Breast epithelium (tissue), 4 donors: ENCODE measurements at places on chromosomes 1 and 21. TPM values are rescaled to one million over a fixed set of nuclear protein-coding genes. Genes with fewer than 3 reads are reported as not detected.

GRCh38 chr1:181417915-181418314 lies 65.4 kb upstream of the CACNA1E start:
- H3K4me1 ChIP-seq, result no peaks in the 10 kb centered on the region
- no peak overlapping the region for H3K4me3 ChIP-seq
- H3K36me3 ChIP-seq, result no peaks in the 10 kb centered on the region
- no peaks in the 10 kb centered on the region for H3K27me3 ChIP-seq

GRCh38 chr1:7658099-7658498 lies 113.0 kb upstream of the VAMP3 start:
- no peak for DNase-seq
- H3K27ac ChIP-seq, result no peak overlapping the region
- no peak overlapping the region for H3K4me3 ChIP-seq
- H3K36me3 ChIP-seq, result no peaks in the 10 kb centered on the region
- H3K4me1 ChIP-seq, result no peaks in the 10 kb centered on the region

Gene SEMA6C
- 5.2 TPM for total RNA-seq

Gene KIAA0040
- 56.9 TPM for total RNA-seq
